ENCODE measurements at places on chromosomes 2 and 18. TPM values are rescaled to one million over a fixed set of nuclear protein-coding genes. Genes with fewer than 3 reads are reported as not detected.

- no peak for DNase-seq
Measured at GRCh38 chr2:191666732-191667131, 11.2 kb upstream of the NABP1 start.

GRCh38 chr2:204946892-204947291 is 401.6 kb downstream of the PARD3B start:
- no peak for DNase-seq

DNA sequence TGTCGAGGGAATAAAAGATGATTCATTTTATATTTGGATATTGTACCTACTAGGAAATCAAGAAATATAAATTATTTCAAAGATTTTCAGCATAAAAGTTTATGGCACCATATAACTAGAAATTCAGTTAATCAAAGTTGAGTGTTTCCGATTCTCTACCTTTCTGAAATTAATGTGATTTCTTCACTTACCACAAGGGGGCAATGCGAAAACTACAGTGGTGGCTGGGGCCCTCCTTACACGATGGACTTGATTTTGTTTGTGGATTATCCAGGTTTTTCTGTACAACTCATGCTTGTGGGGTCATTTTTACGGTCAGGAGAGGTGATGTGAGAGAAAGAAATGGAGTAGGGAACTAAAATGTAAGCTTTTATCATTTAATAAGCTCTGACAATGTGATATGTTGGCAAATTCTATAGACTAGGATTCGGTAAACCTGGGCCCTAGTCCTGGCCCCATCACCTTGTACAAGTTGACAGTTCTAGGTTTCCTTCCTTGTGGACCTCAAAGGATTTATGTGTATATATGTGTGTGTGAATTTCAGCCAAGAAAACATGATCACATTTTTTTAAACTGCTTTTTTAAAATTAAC is 47.6 kb downstream of the G6PC2 start:
- no peak for DNase-seq

- no peak for DNase-seq
Measured at GRCh38 chr2:207571370-207571769, 41.6 kb downstream of the CREB1 start.

- no peak for DNase-seq
Measured at GRCh38 chr2:21270708-21271122, 146.9 kb downstream of the TDRD15 start.

The EFR3B gene
- total RNA-seq = 22.9 TPM

- DNase-seq = no peak
Measured at GRCh38 chr2:221581986-221582385, 9.9 kb upstream of the EPHA4 start.

All from glutamatergic neuron (in vitro differentiated cells).